Stimulated activated naive CD4-positive, alpha-beta T cell (primary cell): ENCODE measurements at places on chromosomes 16 and 17.

GRCh38 chr17:65743308-65743655 lies 181.8 kb upstream of the AXIN2 start:
- no peak for DNase-seq

- peak; percentile 41 for DNase-seq
Measured at GRCh38 chr17:51119415-51120356, 982 bp downstream of the SPAG9 start.

GRCh38 chr17:17900615-17901520 lies 64.1 kb upstream of the SREBF1 start:
- no peak for DNase-seq

GRCh38 chr17:68771867-68772515 lies 170.8 kb upstream of the FAM20A start:
- DNase-seq, result no peak

DNA sequence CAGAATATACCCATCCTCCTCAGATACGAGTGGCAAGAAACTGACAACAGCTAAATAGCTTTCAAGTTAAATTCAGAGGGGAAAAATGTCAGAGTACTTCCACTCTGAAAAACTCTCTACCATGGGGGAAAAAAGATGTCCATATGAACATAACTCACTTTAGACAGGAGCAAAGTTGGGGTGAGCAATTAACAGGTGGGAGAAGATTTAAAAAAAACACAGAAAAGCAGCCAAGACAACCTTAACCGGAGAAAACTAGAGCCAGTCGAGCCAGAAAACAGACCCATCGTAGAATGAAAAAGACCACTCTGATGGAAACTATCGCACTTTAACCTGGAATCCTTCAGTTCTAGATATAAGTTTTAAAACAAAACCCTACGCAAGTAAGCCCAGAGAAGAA lies 833 bp downstream of the TERF2 start:
- no peak for DNase-seq

DNA sequence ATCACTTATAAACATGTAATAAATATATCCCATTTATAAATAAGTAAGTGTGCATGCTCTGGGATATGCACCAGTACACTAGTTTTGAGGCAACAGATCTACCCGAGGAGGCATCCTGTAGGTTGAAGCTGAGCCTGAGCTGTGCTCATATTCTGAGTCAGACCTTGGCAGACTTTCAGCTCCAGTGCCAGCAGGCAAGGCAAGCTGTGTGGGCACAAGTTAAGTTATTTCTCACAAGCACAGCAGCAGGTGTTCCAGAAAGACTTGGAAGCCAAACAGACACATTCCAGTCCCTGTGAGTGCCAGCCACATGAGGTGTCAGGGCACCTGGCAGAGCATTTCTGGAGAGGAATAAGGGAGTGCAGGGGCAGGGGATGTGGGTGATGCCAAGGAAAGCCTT lies 1.3 kb upstream of the CLEC19A start:
- no peak for DNase-seq

DNA sequence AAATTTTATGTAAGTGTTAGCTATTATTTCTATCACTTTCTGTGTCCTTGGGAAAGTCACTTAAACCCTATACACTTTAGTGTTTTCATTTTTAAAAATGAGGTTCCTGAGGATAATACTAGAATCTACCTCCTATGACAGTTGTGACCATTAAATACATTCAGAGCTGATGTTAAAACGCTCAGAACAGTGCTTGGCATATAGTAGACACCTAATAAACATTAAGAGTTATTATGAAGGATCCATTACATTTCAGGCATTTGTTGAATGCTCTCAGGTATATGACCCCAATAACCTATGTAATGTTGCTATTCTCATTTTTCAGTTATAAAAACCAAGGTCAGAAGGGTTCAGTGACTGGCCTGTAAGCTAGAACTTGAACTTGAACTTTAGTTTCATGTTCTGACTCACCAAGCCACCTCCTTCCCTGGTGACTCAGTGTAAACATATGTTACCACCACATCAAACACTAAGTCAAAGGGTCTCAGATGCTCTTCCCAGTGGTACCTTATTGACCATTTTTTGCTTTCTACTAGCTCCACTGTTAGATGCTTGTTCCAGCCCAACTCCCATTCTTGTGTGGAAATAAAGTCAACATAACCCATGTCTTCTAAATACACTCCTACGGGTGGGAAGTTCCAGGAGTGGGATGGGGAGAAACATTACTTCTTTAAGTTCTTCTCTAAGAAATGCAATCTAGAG lies 47.6 kb downstream of the HSD17B2 start:
- DNase-seq, result no peak

DNA sequence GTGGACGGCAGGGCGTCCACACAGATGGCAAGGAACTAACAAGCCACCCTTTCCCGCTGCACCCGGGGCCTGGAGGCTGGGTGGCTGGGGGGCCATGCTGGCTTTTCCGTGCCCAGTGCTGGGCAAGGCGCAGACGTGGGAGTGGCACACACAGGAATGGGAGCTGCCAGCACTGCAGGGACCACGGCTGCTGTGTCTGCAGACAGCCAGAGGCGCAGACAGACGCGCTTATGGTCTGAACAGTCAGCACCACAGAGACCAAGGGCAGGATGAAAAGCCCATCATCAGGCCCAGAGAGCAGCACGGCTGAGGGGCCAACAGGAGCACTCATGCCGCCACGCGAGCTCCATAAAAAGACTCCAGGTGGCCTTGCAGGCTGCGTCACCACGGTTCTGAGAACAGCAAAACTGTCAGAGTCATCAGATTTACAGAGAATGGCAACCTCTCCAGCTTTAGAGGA lies 24.0 kb downstream of the PDIA2 start:
- no peak for DNase-seq

DNA sequence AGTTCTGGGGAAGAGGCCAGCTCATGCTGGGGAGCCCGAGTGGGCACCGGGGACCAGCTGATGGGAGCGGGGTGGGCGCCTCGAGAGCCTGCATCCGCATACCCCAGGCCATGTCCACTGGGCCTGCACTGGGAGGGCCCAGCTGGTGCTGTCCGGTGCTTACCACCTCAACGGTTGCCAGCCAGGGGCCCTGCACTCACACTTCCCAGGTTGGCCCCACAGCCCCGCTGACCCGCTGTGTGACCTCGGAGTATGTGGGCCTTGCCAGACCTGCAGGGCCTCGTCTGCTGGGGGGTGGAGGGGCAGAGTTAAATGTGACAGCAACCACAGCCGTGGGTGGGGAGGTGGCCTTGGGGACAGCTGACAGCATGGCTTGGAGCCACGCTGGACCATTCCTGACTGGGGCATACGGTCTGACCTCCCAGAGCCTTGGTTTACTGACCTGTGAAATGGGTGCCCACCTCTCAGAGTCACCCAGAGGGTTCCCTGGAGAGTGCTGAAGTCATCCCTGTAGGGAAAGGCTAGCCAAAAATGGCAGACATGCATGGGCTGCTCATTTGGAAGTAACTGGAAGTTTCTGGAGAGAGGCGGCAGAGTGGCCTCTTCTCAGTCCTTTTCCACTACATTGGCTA lies 5.4 kb upstream of the GAA start:
- DNase-seq, result no peak
